ENCODE measurements at places on chromosomes 3 and 15.

GRCh38 chr15:68601206-68602197, 22.7 kb downstream of the CORO2B start:
- DNase-seq, result no peak

GRCh38 chr3:13851997-13852637, 27.8 kb downstream of the WNT7A start:
- DNase-seq, result no peak

DNA sequence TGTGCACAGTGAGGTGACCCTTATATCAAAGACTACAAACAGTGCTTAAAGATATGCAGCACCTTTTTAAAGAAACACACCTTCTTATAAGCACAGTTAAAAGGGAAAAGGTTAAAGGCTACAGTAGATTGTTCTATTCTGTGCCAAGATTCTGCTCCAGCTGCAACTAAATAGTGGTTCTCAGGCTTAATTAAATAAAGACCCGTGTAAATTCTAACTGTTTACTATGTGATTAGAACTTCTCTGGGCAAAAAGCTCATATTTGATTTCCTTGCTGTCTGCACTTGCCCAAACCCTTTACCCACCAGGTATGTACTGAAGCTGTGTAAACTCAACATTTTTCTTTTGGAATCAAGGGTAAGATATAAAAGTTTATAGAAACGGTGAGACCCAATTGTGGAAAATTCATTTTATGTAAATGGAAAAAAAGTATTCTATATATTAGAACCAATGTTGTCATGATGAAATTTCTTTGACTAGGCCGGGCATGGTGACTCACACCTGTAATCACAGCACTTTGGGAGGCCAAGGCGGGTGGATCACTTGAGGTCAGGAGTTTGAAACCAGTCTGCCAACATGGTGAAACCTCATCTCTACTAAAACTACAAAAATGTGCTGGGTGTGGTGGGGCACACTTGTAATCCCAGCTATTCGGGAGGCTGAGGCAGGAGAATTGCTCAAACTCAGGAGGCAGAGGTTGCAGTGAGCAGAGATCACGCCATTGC, 230.6 kb downstream of the MECOM start:
- DNase-seq, result no peak

DNA sequence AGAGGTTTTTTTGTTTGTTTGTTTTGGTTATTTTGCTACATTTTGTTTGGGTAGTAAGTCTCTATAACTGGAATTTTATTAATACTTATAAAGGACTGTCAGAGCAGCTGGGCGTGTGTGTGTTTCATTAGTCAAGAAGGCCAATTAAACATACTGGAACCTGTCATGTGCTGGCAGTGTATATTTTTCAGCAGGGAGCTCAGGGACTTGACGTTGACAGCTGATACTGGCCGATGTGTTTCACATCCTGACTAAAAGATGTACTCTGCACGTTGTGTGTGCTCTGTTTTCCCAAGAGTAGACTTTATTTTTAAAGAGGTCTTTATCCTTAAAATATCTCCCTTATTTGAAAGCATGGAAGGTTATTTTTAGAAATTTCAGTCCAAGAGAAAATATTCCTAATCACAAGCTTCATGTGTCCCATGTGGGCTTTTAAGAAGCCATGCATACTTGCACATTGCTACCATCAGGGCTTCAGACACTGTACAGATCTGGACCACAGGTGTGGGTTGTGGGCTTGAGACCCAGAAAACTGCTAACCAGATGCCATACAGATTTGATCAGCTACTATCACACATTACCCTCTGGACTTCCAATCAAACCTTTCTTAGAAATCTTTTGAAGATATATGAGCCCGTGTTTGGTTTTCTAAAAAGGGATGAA, 135.9 kb downstream of the FEZF2 start:
- DNase-seq, result no peak

DNA sequence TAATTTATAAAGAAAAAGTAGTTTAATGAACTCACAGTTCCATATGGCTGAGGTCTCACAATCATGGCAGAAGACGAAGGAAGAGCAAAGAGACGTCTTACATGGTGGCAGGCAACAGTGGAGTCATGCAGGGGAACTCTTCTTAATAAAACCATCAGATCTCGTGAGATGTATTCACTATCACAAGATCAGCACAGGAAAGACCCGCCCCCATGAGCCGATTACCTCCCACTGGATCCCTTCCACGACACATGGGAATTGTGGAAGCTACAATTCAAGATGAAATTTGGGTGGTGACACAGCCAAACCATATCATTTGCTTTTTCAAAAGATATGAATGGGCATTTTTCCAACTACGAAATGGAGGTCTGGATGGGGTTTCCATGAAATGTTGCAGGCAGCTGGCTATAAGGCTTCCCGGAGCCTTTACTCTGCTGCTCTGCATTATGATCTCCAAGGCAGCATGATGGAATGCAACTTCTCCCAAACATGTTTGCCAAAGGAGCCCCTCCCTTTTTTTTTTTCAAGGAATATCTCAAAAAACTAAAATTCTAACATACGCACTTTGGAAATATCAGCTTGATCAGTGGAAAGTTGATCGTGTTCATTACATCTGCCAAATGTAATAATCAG, 189.7 kb downstream of the MEX3B start:
- DNase-seq, result no peak

DNA sequence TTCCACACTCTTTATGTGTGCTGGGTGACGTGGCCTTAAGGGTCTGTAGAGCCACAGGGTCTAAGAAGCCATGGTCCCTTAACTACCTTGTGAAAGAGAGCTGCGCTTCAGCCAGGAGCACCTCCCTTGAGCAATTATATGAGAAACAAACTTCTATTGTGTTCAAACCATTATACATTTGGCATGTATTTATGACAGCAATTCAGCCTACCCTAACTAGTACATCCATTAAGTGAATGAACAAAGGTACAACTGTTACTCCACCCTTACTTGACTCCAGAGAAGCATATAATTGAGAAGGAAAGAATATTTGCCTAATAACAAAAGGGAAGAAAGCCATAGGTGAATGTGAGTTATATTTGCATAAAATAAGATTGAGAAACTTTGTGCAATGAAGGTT, 69.8 kb upstream of the BOC start:
- DNase-seq, result no peak

DNA sequence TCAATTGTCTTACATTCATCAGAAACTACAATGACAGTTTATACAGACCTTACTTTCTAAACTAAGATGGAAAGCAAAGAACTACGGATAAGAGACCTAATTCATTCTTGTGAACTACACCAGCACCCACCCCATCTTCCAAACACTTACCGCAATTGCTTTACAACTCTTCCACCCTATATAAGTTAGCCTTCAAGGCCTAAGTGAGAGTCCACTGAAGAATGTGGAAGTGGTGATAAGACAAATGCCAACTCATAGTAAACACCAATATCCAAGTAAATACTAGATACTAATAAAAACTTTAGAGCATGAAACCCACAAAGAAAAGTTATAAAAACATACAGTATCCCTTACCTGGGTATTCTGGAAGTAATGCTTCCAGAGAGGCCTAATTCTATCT, 13.6 kb downstream of the ARF4 start:
- DNase-seq, result no peak

DNA sequence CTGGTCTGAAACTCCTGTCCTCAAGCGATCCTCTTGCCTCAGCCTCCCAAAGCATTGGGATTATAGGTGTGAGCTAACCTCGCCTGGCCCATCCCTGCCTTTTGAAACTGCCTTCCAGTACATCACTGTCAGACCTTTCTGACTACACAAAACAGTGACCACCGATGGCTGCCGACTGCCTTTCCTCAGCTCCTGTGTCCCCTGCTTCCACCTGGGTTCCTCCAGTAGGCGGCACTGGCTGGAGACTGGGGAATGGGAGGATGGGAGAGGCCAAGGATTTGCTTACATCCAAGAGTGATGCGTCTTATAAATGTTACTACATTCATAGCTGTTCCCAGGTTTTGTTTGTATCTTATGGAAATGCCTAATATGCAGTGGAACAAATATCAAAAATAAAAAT, 242.8 kb downstream of the BBX start:
- DNase-seq, result no peak

- no peak for DNase-seq
These were observed 12.6 kb upstream of the PAK2 start for GRCh38 chr3:196726788-196727675.

- DNase-seq, result no peak
These were observed 75.6 kb upstream of the SNTN start for GRCh38 chr3:63576846-63577245.

- DNase-seq, result no peak
These were observed 63.6 kb downstream of the SLC15A2 start for GRCh38 chr3:121957674-121958415.

GRCh38 chr15:39588531-39589192, 7.8 kb downstream of the THBS1 start:
- no peak for DNase-seq

- no peak for DNase-seq
These were observed 20.9 kb downstream of the PGBD4 start for GRCh38 chr15:34122771-34123183.

- no peak for DNase-seq
These were observed 10.9 kb downstream of the RMDN3 start for GRCh38 chr15:40743921-40744814.

- DNase-seq, result no peak
These were observed 52.1 kb downstream of the ITGB5 start for GRCh38 chr3:124834723-124835718.

DNA sequence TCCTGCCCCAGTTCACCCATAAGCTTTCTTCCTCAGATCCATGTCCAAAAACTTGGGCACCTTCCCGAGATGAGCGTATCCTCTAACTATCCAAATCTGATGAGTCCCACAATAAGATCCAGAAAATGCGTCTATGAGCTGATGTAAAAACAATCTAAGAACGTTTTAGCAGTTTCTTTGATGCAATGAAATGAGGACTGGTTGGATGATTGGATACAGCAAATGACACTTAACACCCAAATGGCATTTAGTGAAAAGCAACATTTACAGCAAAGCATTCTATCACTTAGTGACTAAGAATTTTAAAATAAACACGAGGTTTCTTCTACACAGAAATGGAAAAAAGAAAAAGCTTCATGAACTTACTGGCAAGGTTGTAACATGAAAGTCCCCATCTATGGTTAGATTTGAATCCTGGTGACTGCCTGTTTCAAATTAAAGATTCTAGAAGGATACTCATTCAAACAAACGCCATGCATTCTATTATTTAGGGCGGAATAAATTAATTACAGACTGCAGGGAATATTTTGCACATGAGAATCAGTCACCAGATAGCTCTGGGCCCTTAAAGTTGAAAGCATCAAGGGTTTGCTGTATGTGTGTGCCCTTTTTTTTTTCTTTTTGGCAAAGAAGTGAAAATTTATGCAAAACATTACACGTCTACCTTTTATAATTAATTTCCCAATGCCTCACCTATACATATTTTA, 598.6 kb downstream of the FOXP1 start:
- DNase-seq, result no peak

DNA sequence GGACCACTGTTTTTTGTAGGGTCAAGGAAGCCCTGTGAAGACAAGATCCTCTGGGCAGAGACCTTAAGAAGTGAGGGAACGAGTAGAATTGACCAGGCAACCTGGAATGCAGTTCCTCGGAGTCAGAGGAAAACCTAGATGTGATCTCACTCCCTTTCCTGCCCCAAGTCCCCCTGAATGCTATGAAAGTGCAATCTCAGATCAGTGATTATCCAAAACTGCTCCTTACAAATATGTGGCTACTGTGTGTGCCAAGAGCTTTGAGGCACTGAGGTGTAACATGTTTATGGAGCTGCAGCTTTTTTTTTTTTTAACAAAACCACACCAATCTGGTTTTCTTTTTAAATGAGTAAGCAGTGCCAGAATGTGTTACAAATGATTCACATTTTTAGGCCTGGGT, 35.8 kb downstream of the THSD4 start:
- no peak for DNase-seq

GRCh38 chr3:12175137-12175593, 16.5 kb upstream of the TIMP4 start:
- no peak for DNase-seq

- no peak for DNase-seq
These were observed 64.0 kb upstream of the CDAN1 start for GRCh38 chr15:42800731-42801474.

GRCh38 chr3:190499122-190499521, 14.8 kb upstream of the IL1RAP start:
- no peak for DNase-seq

- no peak for DNase-seq
These were observed 43.6 kb downstream of the FOXB1 start for GRCh38 chr15:60047701-60048100.

- no peak for DNase-seq
These were observed 5.2 kb upstream of the SLC28A1 start for GRCh38 chr15:84879088-84879780.

DNA sequence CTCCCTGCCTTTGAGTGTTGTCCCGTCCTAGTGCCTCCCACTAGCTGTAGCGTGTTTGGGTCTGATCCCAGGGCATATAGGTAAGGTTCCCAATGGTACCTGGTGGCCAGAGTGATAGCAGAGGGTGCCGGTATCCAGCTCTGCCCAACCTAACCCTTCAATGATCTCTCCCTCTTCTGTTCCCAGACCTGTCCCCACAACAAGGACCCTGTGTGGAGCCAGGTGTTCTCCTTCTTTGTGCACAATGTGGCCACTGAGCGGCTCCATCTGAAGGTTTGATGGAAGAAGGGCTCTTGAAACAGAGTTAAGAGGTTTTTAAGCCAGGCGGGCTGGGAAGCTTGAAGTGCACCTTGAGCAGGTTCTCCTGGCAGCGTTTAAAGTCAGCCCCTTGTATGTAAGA, 35.5 kb downstream of the ESYT3 start:
- no peak for DNase-seq

DNA sequence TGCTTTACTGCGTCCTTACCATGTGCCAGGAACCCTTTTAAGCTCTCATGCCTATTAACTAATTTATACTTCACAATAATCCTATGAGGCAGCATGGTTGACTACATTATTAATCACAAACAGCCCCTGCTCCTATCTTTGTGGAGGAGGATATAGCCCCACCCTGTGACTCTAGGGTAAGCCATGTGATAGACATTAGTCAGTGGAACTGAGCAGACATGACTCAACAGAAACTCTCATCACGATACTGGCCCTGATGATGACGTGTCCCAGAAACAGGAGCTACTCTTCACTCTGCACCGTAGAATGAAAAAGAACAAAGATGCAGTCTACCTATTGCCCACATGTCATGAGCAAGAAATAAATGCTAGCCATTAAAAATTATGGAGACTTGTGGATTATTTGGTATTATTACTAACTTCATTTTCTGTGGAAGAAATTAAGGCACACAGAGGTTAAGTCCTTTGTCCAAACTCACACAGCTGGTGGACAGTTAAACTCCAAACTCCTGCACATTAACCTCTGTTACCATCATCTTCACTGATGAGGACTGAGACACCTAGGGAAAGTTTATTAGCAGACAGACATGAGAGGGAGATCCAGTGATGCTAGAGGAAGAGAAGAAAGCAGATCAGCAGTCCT, 51.2 kb downstream of the CFAP20DC start:
- no peak for DNase-seq

GRCh38 chr3:4719046-4719501, 225.9 kb downstream of the ITPR1 start:
- no peak for DNase-seq

DNA sequence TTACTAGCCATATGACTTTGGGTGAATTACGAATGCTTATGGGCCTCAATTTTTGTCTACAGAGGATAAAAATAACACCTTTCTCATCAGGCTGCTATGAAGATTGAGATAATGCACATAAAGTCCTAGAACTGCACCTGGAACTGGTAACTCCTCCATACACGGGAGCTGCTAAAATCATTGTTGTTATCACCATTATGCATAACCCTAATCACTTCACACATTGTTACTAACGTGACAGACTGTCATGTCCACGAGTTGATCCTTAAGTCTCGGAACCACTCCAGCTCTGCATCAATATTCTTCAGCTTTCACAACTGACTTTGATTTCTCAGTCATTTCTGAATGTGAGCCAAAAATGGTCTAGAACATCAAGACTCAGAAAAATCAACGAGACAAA, 64.1 kb downstream of the RFTN1 start:
- no peak for DNase-seq
